Endothelial cell (in vitro differentiated cells): ENCODE measurements at places on chromosomes 11 and 22. TPM values are rescaled to one million over a fixed set of nuclear protein-coding genes. Genes with fewer than 3 reads are reported as not detected.

- no peak for DNase-seq
These were observed 7.8 kb downstream of the CCDC90B start for GRCh38 chr11:83278351-83278750.

- no peak for DNase-seq
These were observed 2.3 kb downstream of the PRR33 start for GRCh38 chr11:1889224-1889930.

GRCh38 chr11:10459029-10459970 lies 4.2 kb downstream of the AMPD3 start:
- DNase-seq: no peak

- no peak for DNase-seq
These were observed 80.1 kb upstream of the NNMT start for GRCh38 chr11:114215871-114216795.

GRCh38 chr11:96341211-96342013 lies 1.6 kb downstream of the MAML2 start:
- peak; percentile 14 for DNase-seq

- no peak for DNase-seq
These were observed 46.5 kb upstream of the CRTAM start for GRCh38 chr11:122791836-122792235.

DNA sequence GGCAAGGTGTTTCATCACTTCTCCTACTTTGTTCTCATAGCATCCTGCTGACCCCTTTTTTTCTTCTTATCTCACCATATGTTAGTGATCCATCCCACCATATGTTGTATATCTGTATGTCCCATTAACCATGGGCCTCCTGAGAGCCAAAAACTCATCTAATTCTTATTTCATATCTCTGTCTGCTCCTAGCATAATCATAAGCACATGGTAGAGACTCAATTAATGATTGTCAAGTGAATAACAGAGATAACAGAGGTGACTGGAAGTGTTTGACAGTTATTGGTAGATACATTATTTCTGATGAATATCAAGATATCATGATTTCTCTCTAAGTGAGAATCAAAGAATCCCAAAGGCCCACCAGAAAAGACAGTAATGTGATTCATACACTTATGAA lies 138.1 kb upstream of the MPPED2 start:
- DNase-seq: no peak

- DNase-seq: no peak
These were observed 97.0 kb downstream of the SYT9 start for GRCh38 chr11:7348432-7349304.

DNA sequence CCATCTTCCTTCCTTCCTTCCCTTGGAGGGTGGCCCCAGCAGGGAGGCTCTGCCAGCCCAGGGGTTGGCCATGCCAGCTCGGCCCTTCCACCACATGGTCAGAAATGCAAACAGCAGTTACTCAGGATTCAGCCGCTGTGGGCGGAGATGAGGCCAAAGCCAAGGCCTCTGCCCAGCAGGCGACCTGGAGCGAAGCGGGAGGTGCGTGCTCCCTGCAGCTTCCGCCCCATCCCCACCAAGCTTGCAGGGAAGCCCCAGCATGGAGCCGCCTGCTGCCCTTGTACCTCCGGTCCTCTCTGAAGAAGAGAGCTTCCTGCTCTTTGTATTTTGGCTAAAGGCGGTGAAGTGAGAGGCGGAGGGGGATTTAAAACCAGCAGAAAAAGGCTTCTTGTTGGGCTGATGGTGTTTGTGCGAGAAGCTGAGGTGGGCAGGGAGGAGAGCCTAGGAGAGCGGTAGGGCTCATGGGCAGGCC lies 50.4 kb downstream of the ANO1 start:
- DNase-seq: no peak

GRCh38 chr11:95486466-95486865 lies 255.5 kb upstream of the SESN3 start:
- DNase-seq: no peak

DNA sequence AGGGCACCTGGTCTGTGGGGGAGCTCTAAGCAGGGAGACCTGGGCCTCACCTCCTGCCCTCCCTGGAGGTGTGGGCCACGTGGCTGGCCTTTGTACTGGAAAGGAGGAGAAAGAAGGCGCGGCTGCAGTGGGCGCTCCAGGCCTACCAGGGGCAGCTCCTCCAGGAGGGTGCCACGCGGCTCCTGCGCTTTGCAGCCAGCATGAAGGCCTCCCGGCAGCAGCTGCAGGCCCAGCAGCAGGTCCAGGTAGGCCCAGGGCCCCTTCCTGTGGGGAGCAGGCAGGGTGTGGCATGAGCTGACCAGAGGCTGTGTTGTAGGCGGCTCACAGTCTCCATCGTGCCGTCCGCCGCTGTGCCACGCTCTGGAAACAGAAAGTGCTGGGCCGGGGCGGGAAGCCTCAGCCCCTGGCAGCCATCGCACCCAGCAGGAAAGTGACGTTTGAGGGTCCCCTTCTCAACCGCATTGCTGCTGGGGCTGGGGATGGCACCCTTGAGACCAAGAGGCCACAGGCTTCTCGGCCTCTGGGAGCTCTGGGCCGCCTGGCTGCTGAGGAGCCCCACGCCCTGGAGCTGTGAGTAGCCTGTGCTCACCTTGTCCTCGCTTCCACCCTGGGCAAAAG lies 48.6 kb downstream of the PISD start:
- no peak for DNase-seq

DNA sequence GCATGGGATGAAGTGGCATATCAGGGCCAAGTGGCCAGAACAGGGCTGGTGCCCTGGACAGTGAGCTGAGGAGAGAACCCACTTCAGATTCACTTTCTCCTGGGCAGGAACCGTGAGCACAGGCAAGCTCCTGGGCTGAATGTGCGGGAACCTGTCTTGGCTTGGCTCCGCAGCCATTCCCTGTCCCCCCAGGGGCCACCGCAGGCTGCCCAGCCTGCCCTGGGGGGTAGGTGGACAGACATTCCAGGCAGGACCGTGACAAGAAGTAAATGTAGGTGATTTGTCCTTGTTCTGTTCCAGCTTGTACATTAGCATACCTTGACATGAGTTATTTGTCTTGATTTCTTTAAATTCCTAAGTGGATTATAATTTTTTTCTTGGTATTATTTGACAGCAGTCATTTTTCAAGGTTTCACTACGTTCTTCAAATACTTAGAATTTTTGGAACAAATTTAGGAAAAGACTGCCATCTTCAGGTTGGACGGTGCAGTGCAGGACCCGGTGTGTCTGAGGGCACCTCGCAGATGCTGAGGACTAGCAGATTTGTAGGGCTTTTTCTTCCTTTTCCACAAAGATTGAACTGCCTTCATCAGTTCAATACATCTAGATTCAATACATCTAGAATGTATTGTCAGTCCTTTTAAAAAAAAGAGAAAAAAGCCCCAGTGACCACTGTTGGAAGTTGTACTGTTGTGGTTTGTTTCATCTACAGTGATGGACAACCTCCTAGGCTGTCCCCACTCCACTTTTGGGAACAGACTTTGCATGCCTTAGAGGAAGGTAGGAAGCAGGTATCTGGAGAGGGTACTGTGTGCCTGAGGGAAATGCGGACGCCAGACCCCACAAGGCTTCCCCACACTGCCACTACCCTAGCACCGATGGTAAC lies 115.1 kb upstream of the RASSF10 start:
- peak; percentile 72 for DNase-seq

DNA sequence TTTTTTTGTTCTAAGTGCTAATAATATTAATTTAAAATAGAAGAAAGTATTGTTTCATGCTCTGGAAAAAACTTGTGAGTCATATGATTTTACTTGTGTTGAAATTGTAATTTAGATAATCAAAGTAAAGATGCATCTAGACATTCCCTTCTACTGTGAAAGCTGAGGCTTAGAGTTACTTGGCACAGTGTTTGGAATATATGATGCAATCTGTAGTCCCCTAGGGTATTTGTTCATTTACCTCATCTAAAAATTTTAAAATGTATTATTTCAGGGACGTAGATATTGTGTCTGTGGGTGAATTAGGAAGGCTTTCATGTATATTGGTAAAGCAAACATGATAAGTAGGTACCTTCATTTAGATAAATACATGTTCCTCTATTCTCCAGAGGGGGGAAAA lies 793.5 kb upstream of the CNTN5 start:
- DNase-seq: no peak

- no peak for DNase-seq
These were observed 65.5 kb upstream of the THY1 start for GRCh38 chr11:119488256-119488995.

GRCh38 chr11:102473543-102473942 lies 21.0 kb upstream of the TMEM123 start:
- no peak for DNase-seq

- DNase-seq: no peak
These were observed 84.0 kb downstream of the DHCR7 start for GRCh38 chr11:71364176-71364671.

DNA sequence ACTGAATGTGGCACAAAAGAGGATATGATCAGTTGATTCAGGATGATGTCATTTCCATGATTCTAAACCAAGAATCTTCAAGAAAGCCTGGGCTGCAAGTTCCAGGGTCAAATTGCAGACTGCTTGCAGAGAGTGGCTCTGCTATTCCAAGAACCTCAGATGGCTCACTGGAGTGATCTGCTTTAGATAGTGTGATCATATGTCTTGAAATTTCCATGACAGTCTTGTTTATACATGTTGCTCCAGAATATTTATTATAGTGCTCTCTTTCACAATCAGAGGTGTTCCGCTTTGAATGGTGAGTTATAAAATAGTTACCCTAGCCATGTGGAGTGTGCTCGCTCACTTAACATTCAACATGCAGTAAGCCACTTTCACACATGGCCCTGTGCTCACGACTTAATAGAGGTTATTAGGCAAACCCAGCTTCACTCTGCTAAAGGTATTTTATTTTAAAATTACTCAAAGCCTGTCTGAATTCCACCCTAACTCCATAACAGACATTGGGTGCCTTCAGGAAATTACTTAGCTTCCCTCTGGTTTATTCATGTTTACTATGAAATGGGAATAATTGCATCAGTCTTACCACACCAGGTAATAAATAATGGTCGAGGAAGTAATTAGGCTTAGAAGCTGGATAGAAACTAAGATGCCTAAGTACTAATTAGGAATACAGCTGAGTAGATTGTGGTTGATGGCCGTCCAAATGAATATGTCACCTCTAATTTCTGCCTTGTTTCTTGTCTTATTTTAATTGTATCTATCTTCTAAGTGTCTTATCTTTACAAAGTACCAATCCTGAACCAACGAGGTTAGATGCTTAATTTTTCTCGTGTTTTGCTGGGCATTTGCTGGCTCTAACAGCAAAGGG lies 187.9 kb downstream of the ETS1 start:
- DNase-seq: no peak

DNA sequence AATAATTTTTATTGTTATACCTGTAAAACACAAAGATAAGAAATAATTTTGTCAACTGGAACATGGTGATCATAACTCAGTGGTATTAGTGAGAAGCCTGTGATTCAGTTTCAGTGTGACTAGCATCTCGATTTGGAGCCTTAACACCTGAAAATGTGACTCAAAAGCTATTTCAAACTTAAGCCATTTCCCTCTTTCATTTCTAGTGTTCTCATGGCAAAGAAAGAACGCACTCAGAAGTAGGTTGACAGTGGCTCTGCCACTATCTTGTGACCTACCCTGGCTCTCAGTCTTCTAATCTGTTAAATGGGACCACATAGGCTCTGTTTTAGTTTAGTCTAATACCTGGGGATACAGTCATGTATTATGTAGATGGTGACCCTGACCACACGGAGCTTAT lies 62.7 kb downstream of the ISX start:
- DNase-seq: no peak

DNA sequence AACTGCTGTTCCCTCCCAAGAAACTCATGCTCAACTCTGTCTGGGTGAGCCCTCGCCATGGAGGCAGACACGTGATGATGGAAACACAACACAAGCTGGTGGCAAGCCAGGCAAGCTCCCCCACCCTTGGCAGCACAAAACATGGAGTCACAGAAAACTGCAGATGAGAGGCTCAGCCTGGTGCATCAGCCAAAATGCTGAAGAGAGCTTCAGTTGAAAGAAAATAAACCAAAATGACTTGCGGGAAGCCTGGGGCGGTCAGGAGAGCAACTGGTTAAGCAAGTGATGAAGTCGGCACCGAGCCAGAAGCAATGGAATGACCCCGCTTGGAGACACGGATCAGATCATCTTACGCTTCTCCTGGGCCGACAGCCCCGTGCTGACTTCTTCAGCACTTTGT lies 68.3 kb downstream of the C11orf58 start:
- DNase-seq: no peak

- DNase-seq: no peak
These were observed 96.0 kb upstream of the IGLL5 start for GRCh38 chr22:22791438-22792181.

- no peak for DNase-seq
These were observed 124.7 kb downstream of the PARVA start for GRCh38 chr11:12502046-12502445.

DNA sequence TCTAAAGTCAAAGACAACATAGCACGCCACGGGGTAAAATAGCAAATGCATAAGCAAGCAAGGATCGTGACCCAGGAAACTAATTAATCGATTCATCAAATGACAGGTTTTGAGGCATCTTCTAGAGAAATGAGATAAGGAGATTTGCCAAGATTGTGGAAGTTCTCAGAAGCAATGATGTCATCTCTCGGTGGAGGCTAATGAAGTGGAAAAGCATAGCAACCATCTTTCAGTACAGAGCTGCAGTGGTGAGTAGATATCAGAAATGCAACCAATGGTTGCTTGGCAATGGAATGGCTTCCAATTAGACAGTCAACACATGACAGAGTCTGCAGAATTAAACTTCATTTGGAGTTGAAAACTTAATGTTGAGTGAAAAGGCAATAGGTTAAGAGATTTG lies 116.0 kb downstream of the KIRREL3 start:
- no peak for DNase-seq

DNA sequence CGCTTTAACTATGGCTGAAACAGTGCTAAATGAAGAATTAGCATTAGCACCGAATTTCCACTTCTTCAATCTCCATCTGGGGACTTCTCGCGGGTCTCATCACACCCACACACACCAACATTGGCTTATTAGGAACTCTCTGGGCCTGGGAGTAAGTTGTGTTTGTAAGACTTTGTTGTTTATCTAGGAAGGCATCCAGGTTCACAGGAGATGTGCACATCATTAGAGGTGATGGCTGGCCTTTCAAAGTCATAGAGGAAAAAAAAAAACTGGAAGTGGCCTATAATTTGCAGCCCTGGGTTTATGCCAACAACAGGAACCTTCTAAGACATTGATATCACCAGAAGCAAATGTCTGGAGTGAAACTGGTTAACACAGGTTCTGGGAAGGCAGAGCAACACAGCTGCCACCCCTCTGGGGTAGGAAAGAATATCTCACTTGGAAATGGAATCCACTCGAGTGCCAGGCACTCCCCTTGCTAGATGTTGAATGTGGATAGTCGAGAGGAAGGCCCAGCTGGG lies 84.5 kb downstream of the TRAF6 start:
- DNase-seq: no peak

NCF4 gene
- not detected for total RNA-seq

SYCE3 gene
- not detected for total RNA-seq

KRTAP5-9 gene
- 0.80 TPM for total RNA-seq

MMP8 gene
- total RNA-seq: not detected

TMEM191C gene
- total RNA-seq: 0.92 TPM

VPREB3 gene
- not detected for total RNA-seq

KIRREL3 gene
- total RNA-seq: 0.38 TPM

C11orf16 gene
- total RNA-seq: not detected

MIOX gene
- total RNA-seq: not detected

MMP26 gene
- total RNA-seq: not detected

MISFA gene
- 2.8 TPM for total RNA-seq
